ENCODE measurements at places on chromosomes 6 and 20.
A peak's percentile ranks its signal among the peaks of the same experiment; 100 is the strongest.

DNA sequence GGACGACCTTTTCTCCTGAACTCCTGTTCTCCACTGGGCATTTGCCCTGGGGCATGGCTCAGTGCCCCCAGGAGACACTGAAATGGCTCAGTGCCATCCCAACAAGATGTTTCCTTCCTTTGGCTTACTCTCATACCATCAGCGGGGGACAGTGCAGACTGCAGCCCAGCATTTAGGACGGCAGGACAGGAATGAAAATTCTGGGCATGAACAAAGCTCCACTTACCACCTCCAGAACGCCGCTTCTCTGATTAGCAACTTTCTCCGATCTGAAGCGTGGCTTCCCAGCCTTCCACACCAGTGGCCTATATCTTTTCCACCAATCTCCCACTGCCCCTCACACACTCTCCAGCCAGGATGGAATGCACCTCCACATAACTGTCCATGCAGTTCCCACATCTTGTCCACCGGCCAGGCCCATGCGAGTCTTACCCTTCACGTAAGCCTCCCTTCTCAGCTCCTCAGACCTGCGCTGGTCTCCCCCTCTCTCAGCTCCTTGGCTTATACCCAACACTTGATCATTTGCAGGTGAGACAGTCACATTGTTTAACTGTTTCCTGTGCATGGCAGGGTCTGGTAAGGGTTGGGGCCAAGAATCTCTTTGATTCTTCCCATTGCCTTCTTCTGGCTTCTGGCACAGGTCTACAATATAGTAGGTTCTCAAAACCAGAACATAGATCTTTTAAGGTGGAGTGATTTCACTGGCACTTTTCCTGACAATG is 114.5 kb downstream of the FYN start:
- DNase-seq, result no peak

DNA sequence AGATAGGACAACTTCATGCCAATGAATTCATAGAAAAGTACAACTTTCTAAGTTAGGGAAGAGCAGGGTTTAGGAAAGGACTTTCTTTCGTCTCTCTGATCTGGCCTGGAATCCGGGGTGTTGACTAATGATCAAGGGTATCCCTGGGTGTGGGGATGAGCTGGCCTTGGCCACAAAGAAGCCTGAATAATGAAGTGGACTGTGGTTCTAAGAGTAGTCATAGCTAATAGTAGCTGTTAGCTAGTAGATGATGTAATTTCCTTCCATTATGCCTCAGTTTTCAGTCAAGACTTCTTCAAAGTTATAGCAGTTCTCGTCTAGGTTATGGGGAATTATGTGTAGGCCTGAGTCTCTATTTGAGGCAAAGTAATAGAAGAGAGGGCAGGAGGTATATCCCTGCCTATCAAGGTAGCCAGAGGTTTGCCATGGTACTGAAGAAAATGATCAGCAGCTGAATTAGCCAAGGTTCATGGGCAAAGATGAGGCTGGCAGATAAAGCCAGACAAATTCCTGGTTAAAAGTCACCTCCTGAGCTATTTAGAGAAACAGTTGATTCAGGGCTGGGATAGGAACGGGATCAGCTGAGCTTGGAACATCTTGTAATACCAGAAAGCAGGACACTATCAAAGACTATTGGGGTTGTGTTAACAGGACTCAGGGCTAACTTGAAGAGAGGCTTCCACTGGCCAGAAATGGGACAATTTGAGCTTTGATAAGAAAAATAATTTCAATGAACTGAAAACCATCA is 18.7 kb upstream of the TRPC4AP start:
- no peak for DNase-seq

GRCh38 chr20:55271371-55271770 is 733.9 kb downstream of the CBLN4 start:
- DNase-seq, result no peak

GRCh38 chr20:50323777-50324775 is 133.4 kb downstream of the CEBPB start:
- DNase-seq, result no peak

DNA sequence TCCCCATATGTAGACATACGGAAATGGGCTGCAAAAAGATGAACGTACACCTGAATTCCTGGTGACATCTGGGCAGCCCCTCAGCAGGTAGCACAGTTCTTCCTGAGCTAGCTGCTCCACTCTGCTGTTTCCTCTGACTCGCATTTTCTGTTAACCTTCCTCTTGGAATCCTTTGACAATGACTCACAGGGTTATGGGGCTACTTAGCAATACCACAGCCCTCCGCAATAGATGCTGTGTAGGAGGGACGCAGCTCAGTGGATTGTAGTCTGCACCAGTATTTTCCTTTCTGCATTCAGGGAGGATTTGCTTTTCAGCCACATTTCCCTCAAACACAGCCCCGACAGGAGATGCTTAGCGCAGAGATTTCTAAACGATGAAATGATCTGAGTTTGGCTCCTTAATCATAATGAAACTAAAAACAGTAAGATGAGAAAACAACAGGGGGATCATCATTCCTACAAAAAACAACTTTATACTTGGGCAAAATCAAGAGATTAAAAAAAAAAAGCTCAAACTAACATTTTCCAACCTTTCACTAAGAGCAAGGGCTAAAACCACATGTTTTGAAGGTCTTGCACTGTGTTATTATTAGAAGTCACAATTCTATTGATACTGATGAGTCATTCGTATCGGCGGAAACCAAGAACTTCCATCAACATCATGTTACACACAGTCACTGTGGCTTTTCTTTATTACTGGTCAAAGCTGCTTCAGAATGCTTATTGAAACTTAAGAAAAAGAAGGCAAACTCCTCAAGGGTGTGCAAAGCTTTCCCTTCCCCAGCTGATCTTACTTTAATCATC is 12.2 kb downstream of the BACH2 start:
- DNase-seq, result no peak

- DNase-seq, result peak; percentile 21
Observed at GRCh38 chr6:119132261-119132981, 54.0 kb upstream of the FAM184A start.

All from NCI-H524 (cell line).